ENCODE measurements at places on chromosomes 5 and 9.

DNA sequence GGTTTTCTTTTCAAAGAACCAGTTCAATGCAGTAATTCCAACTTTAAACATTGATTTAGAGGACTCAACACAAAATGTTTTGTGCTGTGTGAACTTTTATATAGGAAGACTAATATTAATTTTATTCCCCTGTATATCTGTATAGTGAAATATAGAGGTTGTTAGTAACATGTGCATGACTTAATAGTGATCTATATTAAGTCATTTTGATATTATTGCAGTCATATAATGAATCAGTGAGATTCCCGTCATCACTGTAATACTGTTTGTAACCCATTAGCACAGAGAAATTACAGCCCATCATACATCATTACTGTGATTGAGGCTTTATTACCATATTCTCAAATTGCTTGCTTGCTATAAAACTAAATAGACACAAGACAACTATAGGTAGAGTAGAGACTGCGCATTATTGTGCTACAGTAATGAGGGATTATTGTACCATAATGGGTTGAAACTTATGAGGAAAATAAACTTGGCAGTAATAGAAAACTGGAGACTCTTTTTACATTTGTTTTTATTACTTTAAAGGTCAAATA, 170.7 kb downstream of the RANBP17 start:
- DNase-seq = no peak

- DNase-seq = no peak
These were observed 15.6 kb upstream of the PRKAA1 start for GRCh38 chr5:40813698-40814281.

GRCh38 chr9:23567516-23568165, 258.4 kb downstream of the ELAVL2 start:
- DNase-seq = no peak

GRCh38 chr5:97745817-97746216, 562.8 kb upstream of the RIOK2 start:
- DNase-seq = no peak

DNA sequence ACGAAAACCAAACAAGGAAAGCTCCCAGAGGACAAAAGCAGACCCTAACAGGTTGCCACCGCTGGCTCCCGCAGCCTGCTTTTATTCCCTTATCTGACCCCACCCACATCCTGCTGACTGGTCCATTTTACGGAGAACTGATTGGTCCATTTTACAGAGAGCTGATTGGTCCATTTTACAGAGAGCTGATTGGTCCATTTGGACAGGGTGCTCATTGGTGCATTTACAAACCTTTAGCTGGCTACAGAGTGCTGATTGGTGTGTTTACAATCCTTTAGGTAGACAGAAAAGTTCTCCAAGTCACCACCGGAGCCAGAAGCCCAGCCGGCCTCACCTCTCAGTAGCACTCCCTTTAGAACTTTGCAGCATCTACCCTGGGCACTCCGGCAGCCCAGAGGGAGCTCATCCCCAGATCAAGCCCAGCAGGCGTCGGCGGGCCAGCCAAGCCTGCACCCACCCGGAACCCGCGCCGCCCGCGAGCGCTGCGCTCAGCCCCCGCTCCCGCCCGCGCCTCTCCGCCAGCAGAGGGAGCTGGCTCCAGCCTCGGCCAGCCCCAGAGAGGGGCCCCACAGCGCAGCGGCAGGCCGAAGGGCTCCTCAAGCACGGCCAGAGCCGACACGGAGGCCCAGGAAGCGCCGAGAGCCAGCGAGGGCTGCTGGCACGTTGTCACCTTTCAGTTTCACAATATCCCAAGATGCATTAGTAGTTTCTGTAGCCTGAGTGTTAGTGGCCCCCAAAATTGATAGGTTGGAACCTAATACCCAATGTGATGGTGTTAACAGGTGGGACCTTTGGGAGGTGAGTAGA, 35.3 kb upstream of the CLPTM1L start:
- peak; percentile 37 for DNase-seq

DNA sequence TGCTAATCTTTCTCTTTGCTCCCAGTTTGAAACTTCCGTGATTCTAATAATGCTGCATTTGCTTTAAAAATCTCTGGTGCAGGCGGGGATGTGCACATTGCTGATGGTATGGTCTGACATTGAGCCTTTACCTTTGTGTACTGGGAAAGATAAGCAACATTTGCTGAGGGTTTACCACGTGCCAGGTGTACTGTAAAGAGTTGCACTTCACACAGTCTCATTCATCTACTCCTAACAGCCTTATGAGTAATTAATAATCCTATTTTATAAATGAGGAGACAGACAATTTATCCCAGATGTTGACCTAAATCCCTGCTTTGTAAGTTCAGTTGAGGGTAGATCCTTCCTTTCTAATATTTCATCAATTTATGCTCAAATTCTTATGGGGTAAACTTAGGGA, 726 bp upstream of the ADGRV1 start:
- no peak for DNase-seq

- DNase-seq = no peak
These were observed 26.7 kb downstream of the RNF145 start for GRCh38 chr5:159182691-159183090.

- no peak for DNase-seq
These were observed 762.7 kb downstream of the TLE1 start for GRCh38 chr9:80926611-80927010.

GRCh38 chr9:124520206-124520596, 13.0 kb upstream of the NR5A1 start:
- no peak for DNase-seq

GRCh38 chr5:108670591-108671289, 77.0 kb upstream of the FER start:
- DNase-seq = no peak

DNA sequence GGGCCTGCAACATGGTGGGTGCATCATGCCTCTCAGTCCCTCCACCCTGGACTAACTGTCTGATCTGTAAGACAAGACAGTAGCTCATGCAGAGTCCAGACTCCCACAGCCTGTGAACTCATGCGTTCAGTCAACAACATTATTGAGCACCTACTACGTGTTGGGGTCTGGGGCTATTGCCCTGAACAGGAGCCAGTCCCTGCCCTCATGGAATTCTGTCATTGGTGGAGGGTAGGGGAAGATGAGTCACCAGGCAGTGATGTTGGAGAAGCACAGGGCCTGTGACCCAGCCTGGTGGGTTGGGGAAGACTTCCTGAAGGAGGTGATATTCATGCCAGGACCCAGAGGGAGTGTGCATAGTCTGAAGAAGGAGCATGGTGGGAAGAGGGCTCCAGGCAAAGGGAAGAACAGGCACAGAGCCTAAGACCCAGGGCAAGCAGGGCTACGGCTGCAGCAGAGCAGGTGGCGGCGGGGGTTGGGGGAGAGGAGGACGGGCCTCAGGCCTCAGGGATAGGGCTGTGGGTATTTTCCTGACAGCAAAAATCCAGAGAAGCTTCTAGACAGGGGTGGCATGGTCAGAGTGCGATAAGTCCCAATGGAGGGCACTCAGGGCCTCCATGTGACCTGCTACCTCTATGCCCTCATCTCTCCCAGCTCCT, 26.7 kb upstream of the PSD2 start:
- no peak for DNase-seq

DNA sequence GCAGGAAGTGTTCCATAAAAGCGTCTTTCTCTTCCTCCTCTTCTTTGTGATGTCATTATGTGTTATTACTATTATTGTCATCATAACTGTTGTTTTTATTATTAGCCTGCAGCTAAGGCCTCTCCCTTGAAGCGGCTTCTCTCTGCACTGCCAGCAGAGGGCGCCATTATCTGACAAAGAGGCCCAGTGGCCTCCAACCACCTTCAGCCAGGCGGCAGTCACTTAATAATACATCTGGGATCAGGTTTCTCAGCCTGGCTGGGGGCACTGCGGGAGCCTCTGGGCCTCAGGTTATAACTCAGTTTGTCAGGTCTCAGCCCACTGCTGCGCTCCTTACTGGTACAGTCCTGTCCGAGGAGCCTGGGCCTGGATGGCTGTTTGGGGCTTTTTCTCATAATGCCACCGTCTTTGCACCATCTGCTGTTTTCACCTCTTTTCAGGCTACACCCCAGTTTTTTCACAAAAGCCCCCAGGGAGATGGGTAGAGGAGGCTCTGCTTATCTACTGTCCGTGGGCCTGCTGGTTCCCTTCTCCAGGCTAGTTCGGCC, 281.9 kb downstream of the NSG2 start:
- DNase-seq = peak; percentile 60
